ENCODE measurements at places on chromosomes 16 and 17.
A peak's percentile ranks its signal among the peaks of the same experiment; 100 is the strongest.

GRCh38 chr17:9612006-9612405 lies 33.3 kb upstream of the USP43 start:
- no peak for DNase-seq

DNA sequence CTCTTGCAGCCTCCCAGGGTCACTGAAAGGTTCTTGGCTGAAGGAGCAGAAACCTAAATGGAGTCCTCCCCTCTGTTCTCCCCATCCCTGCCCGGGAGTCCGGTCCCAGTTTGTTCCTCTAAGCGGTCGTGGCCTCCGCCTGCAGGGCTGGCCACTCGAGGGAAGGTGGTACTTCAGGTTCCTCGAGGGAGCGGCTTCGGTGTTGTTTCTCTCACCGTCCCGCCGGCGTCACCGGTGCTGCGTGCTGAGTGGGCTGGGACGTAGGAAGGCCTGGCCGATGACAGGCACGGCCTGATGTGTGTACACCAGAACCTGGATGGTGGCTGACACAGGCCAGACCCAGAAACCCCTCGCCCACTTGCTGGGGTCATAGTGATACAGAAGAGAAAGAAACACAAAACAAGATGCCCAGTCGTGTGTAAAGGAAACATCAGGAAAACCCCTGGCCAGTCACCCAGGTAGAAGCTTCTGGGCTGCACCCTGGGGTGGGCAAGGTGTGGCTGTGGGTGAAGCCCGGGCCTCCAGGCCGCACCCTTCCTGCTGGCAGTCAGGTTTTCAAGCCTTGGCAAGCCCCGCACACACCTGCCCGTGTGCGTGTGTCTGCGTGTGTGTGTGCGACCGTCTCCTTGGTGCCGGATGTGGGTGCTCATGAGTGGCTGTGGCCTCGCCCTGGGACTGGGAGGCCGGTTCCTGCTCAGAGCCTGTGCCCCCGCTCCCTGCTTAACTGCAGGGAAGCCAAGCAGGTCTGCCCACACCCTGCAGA lies 52.0 kb downstream of the BAIAP2 start:
- DNase-seq = no peak

DNA sequence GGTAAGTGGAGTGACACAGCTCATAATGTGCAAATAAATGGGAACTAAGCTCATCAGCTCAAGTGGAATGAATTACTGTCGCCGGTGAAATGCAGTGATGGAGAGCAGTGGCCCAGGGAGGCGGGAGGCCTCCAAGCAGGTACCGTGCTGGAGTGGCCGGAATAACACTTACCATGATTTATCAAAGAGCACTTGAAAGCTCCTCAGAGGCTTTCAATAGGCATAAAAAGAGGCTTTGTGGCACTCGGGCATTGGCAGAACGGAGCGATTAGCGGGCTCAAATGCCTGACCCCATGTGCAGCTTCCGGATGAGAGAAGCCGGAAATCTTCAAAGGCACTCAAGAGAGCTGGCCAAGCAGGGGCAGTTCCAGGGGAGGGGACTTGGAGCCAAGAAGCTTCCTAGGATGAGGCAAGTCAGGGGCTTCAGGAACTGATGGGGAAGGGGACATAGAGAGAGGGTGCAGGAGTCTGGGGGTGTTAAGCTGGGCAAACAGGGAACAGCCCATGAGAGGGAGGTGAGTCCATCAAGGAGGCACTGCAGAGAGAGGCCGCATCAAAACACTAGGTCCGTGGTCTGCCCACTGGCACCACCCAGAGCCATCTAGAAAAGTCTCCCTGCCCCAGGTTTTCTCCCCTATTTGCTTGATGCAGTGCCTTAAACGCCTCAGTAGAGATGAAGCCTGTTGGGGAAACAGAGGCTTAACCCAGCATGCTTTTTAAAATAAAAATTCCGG lies 144.0 kb upstream of the IRX6 start:
- no peak for DNase-seq

DNA sequence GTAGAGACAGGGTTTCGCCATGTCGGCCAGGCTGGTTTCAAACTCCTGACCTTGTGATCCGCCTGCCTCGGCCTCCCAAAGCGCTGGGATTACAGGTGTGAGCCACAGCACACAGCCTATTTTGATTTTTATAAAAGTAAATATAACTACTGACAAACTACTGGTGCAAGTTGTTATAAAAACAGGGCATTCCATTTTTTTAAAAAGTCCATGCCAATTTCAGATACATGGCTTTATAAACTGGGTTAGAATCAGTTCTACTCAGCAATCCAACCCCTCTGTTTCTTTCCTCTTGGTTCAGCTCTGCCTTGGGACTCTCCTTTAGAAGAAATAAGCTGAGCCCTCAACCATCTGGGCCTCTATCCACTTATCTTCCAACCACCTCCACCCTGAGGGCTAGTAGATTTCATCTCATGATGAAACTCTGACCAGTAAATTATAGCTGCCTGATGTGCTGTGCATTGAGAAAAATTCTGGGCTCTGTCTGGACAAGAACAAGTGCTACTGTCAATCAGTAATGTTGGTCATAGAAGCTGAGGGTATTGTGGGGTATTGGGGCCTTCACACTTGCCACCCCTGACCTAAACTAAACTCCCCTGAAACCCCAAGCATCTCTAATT lies 10.2 kb downstream of the RANBP10 start:
- no peak for DNase-seq

GRCh38 chr17:75404731-75405364 lies 630 bp downstream of the GRB2 start:
- DNase-seq = peak; percentile 47

- no peak for DNase-seq
These were observed 25.9 kb downstream of the CLUH start for GRCh38 chr17:2685696-2686095.

GRCh38 chr16:55078699-55079410 lies 148.2 kb downstream of the IRX5 start:
- DNase-seq = no peak

DNA sequence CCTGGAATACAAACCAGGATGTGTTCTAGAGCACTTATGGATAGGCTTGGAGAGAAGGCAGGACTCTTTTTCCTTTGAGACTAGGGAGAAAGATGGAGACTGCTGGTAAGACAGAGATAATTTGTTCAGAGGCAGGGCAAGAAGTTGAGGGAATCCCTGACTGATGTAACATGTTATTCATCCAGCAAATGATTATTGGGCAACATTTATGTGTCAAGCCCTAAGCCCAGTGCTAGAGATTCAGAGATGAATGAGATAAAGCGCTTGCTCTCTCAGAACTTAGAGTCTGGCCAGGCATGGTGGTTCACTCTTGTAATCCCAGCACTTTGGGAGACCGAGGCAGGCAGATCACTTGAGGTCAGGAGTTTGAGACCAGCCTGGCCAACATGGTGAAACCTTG lies 47.8 kb upstream of the NUFIP2 start:
- DNase-seq = no peak

GRCh38 chr16:76474048-76474447 lies 196.8 kb downstream of the CNTNAP4 start:
- DNase-seq = no peak

DNA sequence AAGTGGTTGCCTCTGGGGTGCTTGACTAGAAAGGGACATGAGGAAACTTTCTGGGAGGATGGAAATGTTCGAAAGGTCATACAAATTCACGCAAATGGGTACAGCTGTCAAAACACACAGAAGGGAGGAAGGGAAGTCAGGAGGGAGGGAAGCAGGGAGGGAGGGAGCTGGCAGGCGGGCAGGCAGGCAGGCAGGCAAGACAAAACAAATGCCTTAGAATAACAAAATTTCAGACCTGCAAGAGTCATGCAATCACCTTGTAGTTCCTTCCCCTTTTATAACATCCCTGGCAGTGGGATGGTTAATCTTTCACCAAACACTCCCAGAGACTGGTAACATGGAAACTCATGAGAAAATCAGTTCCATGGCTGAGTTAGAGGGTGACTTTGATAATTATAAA lies 189.2 kb downstream of the STX8 start:
- DNase-seq = no peak

GRCh38 chr17:31534223-31534888 lies 142.9 kb downstream of the RAB11FIP4 start:
- no peak for DNase-seq

DNA sequence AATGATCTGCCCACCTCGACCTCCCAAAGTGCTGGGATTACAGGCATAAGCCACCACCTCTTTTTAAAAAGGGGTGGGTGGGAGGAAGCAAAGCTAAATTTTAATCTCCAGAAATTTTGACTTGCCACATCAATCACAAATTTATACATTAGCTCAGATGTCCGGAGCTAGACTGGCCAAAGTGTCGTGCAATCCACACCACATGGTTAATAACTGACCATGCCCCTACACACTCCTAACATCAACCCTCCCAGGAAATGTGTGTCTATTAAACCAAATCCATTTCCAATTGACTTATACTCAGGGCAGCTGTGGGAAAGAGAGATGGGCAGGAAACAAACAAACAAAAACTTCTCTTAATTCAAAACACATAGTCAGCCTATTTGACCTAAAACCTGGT lies 29.9 kb downstream of the SMURF2 start:
- DNase-seq = no peak

GRCh38 chr17:49180303-49180702 lies 30.1 kb downstream of the GNGT2 start:
- DNase-seq = peak; percentile 80

DNA sequence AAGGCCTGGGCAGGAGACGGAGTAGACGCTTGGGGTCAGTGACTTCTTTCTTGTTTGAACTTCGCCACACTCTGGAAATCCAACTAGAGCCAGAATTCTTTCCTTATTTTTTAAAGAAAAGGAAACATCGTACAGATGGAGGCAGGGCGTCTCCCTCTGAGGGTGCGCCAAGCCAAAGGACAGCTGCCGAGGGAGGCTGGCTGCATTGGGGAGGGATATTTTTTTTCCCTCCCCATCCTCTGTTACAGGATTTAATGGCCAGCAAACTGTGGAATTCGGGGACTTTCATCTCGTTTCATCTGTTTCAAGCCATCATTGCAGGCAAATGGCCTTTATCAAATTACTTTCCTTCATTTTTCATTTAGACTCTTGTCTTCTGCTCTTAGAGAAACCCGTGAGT lies 15.9 kb downstream of the CDK5R1 start:
- no peak for DNase-seq

GRCh38 chr17:3730881-3731429 lies 7.3 kb downstream of the HASPIN start:
- no peak for DNase-seq

DNA sequence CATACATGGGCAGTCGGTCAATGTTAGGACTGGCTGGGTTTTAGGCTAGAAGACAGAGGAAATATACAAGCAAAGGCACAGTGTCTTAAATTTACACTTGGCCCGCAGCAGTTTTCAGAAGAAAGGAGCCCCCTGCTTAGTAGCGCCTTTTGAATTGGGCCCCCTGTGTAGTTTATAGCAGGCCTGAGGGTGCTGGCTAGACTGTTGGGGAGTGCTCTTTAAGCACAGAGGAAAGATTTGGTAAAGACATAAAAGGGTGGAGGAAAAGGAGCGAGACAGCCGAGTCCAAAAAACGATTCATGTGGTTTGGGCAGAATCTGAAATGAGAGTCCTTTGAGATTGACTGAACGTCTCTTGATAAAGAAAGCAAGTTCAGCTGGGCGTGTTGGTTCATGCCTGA lies 10.6 kb downstream of the RMI2 start:
- no peak for DNase-seq

DNA sequence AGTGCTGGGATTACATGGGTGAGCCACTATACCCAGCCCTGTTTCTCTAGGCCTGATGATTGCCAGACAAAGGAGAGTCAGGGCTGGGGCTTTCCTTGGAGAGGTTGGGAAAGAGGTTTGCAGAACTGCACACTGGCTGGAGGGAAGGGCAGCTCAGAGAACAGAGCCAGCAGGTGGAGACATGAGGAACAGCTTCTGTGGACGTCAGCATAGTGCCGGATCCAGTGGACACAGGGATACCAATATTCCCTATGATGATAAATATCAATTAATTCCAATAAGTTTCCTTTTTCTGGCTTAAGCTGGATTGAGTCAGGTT lies 43.2 kb upstream of the SCNN1B start:
- DNase-seq = no peak

DNA sequence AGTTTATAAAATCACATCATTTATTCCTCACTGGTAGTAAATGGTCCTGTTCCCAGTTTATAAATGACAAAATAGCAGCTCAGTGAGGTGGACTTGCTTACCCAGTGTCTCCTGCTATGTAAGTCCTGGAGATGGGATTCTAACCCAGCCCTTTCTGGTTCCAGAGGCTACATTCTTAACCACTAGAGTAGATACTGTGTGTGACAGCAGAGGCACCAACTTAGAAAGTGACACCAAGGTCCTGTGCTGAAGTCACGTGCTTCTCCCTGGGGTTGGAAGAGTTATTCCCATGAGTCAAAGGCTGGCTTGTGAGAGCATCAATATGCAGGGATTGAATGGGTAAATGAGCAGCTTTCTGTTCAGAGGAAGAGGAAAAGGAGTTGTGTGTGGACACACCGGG lies 167.3 kb upstream of the IRX3 start:
- DNase-seq = no peak

- DNase-seq = no peak
These were observed 393 bp downstream of the RNF166 start for GRCh38 chr16:88705801-88706228.

DNA sequence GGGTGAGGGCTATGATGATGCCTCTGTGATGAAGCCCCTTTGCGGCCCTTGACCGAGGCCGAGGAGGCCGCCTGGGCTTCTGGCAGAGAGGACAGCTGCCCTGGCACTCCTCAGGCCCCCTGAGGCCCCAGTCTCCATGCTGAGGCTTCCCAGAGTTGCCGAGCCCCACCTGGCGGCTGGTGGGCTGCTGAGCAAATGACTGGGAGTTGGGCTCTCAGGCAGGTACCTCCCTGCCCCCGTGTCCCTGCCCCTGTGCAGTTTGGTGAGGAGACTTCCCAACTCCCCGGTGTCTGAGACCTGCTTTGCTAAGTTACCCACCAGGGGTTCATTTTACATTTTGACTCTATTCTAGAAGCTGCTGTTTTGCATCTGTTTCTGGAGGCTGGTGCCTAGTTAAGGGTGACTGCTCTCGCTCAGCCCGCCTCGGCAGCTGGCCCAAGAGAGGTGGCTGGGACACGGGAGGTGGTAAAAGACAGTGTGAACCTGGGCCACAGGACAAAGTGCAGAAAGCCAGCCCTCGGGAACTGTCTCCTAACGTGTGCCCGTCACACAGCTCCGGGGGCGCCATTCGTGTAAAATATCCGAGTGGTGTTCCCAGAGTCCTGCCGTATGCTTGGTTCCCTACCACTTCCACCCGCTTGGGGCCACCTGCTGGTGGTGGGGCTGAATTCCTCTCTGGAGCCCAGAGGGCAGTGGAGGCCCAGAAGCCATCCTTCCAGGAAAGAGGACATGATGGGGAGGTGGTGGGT lies 134.5 kb downstream of the RAB11FIP4 start:
- peak; percentile 48 for DNase-seq

DNA sequence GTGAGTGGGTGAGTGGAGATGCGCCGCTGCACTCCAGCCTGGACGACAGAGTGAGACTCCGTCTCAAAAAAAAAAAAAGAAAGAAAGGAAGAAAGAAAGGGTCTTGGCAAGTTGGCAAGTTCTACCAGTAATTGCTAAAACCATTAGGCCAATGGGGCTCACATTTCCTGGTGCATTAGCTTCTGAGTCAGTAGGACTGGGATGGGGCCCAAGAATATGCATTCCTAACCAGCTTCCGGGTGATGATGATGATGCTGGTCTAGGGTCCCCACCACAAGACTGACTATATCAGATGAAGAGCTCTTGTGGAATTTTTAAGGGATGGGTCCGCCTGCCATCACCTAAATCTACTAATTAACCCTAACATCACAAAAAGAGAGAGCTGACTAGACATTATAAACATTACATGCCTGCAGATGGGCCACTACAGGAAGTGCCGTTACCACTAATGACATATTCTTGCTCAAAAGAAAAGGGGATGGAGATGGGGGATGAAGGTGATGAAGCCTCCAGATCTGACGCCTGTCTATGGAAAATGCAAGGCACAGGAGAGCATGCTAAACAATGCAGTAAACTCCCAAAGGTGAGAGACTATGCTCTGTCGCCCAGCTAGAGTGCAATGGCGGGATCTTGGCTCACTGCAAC lies 13.1 kb downstream of the MYH11 start:
- DNase-seq = no peak
